ENCODE measurements at places on chromosomes 16 and 17.

- no peak for DNase-seq
Observed at GRCh38 chr17:80948019-80948975, 43.3 kb upstream of the CHMP6 start.

DNA sequence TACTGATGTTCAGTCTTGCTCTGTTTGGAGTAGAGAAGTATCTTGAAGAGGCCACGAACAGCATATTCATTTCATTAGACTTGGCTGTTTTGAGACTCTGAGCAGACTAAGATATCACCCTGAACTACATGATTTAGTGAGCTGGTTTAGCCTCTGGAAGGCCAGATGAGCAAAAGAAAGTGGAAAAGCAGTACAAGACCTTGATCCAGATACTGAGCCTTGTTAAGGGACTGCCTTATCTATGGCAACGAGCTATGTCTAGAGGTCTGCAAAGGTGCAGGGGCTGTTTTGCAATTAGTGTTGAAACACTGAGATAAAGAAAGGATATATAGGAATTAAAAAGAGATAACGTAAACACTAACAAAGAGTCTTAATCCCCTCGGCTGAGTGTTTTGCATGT is 231.4 kb downstream of the IRX3 start:
- DNase-seq: no peak

GRCh38 chr16:81445966-81446906 is 1.6 kb downstream of the CMIP start:
- DNase-seq: no peak

- DNase-seq: no peak
Observed at GRCh38 chr17:19345486-19346350, 16.8 kb downstream of the B9D1 start.

GRCh38 chr17:80716986-80717719 is 172.5 kb downstream of the RPTOR start:
- DNase-seq: no peak

DNA sequence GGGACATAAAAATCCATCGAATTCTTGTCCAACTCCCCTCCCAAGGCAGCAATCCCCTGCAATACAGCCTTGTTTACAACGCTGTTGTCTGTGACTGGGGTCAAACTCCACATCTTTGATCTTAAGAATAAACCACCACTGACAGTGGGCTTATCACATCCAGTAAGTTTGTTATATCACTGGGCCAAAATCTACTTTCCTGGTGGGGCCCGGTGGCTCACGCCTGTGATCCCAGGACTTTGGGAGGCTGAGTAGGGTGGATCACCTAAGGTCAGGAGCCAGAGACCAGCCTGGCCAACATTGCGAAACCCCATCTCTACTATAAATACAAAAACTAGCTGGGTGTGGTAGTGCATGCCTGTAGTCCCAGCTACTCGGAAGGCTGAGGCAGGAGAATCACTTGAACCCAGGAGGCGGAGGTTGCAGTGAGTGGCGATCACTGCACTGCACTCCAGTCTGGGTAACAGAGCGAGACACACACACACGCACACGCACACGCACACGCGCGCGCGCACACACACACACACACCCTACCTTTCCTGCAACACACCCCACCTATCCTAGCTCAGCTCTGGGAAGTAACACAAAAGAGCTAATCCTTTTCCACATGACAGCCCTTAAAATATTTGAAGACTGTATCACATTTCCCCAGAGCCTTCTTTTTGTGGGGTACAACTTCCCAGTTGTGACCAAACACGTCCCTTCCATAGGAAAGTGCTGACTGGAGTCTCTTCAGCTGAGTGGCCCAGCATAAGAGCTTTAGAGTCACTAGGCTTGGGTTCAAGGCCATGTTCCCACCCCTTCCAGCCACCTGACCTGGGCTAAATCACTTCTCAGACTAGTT is 20.9 kb upstream of the ABCC1 start:
- no peak for DNase-seq

- DNase-seq: no peak
Observed at GRCh38 chr17:29093090-29093871, 50.3 kb downstream of the PIPOX start.

DNA sequence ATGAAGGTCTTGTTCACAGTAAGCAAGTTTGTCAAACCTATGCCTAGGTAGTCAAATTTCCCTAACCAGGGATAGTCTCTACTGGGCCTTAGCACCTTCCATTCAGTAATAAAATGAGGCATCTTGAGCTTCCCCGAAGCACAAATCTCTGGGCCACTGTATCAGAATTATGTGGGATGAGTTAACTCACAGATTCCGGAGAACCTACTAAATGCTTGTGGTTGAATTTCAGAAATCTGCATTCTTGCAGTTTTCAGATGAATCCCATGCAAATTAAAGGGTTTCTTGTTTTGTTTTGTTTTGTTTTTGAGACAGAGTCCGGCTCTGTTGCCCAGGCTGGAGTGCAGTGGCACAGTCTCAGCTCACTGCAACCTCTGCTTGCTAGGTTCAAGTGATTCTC is 478.8 kb upstream of the HSBP1 start:
- no peak for DNase-seq

GRCh38 chr17:5797447-5798050 is 213.2 kb upstream of the NLRP1 start:
- DNase-seq: no peak

GRCh38 chr17:52828621-52829020 is 670.1 kb upstream of the CA10 start:
- DNase-seq: no peak

DNA sequence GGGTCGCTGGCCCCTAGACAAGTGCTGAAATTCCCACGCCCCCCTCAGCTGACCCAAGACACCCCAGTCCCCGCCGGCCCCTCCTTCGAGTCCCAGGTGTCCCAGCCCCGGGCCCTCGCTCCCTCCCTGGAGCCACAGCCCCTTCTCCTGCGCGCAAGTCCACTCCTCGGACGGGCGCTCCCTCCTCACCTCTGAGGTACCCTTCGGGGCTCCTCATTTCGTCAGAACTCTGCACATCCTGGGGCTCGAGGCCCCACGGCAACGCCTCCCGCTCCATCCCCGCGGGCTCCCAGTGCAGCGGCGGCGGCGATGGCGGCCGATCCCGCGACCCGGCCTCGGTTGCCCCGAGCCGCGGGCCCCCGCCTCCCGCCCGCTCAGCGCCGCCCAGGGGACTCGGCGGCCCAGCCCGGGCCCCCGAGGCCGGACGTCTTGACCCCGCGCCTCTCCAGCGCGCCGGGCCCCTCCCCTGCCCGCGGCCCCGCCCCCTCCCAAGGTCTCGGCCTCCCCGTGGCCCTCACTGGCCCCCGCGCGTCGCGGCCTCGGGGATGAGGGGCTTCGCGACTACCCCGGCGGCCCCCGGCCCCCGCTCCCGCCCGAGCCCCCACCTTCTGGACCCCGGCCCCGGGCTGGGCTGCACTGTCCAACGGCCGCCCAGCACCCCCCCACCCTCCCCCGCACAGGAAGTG is at the start of gene ZNF768:
TSS of gene ZNF768 (minus strand) at position 430 of the 686 bp plus-strand sequence. CDS start at position 277, 153 bp downstream.
- DNase-seq: no peak

GRCh38 chr17:76331083-76331482 is 22.6 kb downstream of the PRPSAP1 start:
- DNase-seq: no peak

- DNase-seq: no peak
Observed at GRCh38 chr16:23384878-23385277, 68.1 kb downstream of the COG7 start.

GRCh38 chr16:74275711-74276110 is 20.9 kb upstream of the PSMD7 start:
- no peak for DNase-seq

- DNase-seq: no peak
Observed at GRCh38 chr17:40087049-40087794, 13.2 kb downstream of the NR1D1 start.

DNA sequence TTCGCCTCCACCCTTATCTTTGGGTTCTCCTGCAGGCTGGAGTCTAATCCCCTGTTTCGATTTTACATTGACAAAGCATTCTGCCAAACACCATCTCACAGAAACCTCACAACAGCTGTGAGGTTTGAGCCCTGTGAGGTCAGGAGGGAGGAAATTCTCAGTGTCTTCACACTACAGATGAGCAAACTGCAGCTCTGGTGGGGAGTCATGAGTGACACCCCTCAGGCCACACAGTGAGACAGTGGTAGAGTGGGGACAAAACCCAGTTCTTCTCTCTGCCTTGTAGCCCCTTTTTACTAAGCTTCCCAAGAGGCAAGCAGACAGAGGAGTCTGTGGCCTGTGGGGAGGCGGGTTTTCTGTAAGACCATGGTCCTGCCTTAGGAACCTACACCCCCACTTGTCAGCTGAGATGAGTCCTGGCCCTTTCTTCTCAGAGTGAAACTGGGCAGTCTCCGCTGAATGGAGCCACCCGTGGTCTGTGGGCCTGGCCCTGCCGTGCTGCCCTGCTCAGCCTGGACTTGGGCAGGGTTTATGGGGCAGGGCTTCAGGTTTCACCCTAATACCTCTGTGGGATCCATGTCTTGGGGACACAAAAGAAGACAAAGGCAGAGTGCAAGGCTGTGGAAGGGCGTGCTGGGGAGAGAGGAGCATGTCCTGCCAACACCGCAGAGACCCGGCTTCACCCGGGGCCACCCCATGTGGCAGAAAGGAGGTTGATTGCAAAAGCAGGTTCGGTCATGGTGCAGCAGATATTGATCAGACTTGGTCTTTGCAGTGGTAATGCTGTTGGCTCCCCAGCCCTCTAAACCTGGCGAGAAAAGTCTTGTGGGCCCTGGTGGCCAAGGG is 59.0 kb downstream of the ABR start:
- DNase-seq: no peak

GRCh38 chr16:74695450-74696422 is 4.9 kb downstream of the MLKL start:
- DNase-seq: peak; percentile 25
